ENCODE measurements at places on chromosomes 16 and 17.

GRCh38 chr17:46794318-46794717 lies 24.2 kb downstream of the WNT3 start:
- DNase-seq = no peak

DNA sequence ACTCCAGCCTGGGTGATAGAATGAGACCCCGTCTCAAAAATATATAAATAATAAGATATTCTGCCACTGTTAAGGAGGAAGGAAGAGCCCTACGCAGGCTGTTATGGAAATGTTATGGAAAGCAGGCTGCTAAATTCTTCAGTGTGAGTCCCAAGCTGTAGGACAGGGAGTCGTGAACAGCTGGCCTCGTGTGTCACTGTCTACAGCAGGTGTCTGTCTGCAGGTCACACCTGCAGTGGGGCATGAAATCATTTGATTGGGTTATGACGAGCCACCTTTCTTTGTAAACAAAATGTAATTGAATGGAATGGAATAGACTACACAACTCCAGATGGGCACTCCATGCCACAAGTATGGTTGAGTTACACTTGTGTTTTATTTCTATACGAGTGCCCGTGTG lies 15.6 kb upstream of the LITAF start:
- peak; percentile 91 for DNase-seq

- DNase-seq = no peak
These were observed 154.9 kb upstream of the SDK2 start for GRCh38 chr17:73799096-73799495.

GRCh38 chr16:84357191-84357651 lies 11.1 kb upstream of the ATP2C2 start:
- no peak for DNase-seq

DNA sequence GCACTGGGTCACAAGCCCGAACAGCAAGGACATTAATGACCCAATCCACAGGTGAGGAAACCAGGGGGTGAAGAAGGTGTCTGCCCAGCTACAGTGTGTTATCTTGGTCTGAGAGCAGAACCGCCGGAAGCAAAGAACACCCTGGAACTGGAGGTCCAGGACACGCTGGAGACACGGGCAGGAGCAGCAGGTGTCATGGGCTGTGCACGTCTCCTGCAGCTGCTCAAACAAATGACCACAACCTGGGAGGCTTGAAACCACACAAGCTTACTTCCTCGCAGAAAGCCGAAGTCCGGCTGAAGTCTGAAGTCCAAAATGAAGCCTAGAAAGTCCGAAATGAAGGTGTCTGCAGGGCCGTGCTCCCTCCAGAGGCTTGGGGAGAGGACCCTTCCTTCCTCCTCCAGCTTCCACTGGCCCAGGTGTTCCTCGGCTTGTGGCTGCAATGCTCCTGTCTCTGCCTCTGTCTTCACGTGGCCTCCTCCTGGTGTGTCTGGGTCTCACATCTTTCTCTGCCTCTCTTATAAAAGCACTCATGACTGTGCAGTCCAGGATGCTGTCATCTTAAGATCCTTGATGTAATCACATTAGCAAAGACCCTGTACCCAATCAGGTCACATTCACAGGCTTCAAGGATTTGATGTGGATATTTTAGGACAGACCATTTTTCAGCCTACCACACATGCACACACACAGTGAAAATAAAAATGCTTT lies 351.2 kb downstream of the C16orf95 start:
- no peak for DNase-seq

DNA sequence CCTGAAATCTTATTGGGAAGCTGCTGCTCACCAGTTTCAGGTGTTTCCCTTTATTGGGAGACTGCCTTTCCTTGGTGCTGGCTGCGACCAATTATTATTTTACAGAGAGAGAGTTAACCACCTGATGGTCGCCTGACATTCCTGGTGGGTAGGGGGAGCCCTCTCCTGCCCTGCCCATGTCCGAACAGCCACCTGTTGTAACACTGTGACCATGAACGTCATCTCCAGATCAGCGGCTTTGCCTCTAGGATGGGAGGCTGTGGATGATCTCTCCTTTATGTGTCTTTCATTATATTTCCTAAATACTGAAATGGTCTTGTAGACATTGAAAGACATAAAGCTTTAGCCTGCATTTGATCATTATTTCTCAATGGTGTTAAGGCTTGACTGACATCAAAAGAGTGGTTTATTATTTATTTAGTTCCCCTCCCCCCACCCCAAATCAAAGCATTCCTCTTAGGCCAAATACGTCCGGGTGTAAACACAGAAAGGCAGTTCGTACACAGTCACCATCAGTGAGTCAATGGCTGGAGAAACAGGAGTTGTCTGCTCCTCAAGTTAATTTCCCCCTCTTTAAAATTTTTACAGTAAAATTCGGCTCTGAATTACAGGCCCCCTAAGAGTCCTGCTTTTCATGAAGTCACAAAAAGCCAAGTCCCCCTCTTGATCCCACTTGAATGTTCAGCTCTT lies 57.8 kb upstream of the CACNG5 start:
- DNase-seq = no peak

DNA sequence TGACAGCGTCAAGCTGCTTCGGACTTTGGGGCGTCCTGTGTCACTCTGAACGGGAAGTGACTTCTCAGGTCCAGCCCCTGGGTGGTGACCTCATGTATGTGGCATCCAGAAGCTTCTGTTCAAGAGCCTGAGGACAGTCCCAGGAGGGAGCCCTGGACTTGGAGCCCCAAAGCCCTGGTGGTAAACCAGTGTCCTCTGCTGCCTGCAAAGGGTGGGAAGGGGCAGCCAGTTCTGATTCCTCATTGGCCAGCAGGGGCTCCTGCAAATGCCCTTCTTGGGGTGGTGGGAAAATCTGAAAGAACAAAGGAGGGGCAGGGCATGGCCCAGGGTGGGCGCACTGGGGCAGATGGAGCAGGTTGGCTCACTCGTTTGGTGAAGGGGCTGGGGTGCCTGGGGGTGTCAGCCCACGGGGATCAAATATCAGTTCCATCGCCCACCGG lies 1.6 kb downstream of the OSGIN1 start:
- DNase-seq = no peak

DNA sequence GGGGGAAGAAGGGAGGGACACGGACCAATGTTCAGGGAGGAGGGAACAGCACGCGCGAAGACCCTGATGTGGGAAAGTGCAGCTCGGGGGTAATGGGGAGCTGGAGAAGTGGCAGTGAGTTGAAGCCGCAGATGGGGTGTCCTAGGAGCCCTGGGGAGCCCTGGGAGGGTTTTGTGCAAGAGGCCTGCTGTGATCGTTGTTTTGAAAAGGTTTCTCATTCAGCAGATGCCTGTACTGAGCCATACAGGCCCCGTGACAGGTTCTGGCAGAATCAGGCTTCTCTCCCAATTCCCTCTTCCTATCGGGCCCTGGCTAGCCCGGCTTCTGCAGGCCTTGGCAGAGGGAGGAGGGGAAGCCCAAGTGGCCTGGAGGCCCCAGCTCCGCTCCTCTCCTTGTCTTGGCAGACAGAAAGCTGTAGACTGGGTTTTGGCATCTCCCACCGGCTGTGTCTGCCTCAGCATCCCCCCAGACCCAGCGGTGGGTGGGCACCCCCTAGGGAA lies 38.4 kb upstream of the EMP2 start:
- no peak for DNase-seq

DNA sequence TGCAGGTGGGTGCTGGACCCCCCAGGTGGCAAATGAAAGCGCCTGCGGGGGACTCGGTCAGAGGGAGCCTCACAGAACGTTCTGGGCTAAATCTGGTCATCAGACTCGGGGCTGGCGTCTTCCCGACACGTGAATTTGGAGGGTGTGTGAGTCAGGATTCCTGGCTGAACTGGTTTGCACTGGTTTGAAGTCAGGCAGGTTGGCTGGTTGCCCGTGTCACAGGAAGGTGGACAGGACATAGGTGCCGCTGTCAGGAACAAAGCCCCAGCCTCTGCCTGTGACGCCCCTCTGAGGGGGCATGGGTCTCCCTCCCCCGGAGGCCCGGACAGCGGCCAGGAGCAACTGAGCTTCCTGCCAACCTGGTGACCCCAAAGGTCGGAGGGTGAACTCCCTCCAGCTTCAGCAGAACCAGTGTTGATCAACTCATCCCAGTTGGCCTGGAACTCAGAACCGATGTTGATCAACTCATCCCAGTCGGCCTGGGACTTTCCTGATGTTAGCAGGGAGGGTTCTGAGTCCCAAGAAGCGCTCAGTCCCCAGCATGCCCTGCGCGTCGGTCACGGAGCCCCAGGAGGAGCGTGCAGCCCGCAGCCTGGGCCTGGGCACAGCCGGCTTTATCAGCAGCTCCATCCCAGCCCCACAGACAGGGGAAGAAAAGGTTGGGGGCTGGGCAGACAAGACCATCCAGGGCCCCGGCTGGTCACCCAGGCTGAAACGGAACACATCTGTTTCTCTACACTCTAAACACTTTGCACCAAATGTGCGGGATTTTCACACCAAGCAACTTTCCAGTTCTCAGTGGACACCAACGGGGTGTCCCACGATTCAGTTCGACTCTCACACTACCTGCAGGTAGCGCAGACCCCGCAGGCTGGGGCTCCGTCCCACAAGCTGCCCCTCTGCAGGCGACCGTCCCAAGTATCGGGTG lies 14.4 kb upstream of the METRNL start:
- DNase-seq = no peak

DNA sequence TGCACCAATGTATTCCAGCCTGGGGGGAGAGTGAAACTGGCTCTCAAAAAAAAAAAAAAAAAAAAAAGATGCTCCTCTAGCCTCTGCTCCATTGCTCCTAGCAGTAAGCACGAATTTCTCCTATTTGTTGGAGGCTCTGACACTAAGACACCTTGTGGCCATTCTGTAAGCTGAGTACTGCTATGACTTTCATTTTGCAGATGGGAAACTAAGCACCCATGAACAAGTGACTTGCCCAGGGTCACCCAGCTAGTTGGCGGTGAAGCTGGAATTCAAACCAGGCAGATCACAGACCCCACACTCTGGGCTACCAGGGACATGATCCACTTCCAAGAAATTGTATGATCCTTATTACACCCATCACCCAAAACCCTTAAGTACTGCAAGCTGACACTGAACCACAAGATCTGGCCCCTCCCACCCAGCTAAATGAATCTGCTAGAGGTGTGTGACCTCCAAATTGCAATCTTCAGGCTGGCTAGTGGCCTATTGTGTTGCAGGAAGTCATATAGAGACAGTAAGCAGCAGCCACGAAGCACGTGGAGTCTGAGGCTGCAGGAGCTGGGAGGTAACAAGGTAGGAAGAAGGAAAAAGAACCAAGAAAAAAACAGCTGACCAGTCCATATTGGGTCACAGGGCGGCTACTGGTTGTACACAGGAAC lies 209.4 kb downstream of the XYLT1 start:
- no peak for DNase-seq

DNA sequence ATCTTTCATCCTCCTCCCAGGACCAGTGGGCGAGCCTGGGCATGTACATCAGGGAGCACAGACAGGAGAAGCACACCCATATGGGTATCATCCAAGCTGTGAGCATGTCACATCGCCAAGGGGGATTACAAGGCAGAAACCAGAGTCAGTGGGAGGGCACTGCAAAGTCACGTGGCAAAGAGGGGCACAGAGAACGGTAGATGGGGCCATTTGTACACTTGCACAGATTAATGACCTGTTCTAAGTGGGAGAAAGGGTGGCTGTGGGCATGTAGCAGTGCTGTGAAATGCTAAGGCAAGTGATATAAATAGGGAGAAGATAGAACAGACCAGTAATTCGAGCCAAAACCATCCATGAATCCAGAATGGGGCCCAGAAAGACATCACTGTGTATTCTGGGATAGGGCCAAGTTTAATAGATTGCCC lies 265.0 kb downstream of the CPPED1 start:
- peak; percentile 70 for DNase-seq

DNA sequence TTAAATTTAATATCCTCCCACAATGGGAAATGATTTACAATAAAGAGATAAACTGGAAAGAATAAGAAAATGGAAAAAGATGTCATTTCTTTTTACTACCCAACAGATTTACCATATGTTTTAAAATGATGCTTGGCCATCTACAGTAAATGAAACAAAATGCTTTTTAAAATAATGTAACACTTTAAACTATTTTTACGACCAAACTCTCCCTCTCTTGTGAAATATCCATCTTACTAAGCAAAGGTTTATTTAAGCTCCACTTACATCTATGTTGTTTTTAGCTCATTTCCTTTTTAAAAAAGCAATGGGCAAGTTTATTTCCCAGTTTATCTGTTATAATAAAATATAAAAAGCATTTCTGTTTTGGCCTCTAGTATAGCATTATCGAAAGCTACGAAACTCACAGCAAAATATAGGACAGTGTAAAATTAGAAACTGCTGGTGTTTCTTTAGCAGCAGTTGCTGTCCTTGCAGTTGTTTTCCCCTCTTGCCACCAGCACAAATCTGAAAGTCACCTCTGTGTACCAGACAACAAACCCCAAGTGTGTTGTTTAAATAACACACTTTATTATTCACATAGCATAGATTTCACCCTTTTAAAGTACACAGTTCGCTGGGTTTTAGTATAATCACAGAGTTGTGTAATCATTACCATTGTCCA lies 195.1 kb downstream of the CDRT15L2 start:
- no peak for DNase-seq

- no peak for DNase-seq
These were observed 17.1 kb upstream of the CDH1 start for GRCh38 chr16:68719993-68720489.

DNA sequence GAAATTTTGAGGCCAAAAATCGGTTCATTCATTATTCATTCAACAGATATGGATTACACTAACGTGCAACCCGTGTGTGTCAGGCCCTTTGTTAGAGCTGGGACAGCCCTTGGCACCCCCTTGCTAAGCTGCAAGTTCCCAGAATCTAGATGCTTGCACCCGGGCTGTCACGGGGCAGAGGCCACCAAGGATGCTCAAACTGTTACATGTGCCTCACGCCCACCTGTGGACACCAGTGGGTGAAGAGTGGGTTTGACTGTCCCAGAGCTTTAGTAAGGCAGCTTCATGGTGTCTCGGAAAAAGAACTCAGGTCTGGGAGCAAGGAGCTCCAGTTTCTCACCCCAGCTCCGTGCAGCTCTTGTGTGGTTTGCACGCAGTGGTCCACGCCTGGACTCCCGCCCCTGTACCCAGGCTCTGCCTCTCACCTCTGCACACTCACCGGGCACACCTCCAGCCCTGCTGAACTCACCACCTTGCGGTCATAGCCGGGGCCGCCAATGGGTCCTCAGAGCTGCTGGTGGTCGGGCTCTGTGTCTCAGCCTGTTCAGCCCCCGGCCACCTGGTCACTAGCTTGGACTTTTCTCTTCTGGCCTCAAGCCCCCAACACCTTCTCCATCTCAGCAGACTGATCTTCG lies 53.7 kb upstream of the CACNG4 start:
- no peak for DNase-seq

DNA sequence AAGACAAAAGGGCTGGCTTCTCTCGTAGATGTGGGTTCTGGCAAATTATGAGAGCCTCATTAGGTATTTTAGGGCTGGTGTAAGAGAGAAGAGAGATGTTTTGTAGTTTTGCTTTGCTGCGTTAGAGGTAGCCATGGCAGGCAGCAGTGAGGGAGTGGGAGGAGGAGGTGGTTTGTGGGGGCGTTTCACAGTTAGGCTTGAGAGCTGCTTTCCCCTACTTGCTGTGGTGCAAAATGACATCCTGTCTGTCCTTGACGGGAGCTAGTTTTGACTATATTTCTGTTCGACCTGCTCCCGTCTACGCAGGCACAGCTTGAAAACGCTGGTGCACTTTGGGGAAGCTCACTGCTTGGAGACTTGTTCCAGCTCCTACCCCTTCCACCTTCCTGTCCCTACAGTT lies 75.5 kb downstream of the SLC5A11 start:
- DNase-seq = no peak

- DNase-seq = peak; percentile 80
These were observed 157.1 kb downstream of the RGS9 start for GRCh38 chr17:65294181-65294719.

GRCh38 chr17:72604518-72604917 lies 483.7 kb downstream of the SOX9 start:
- peak; percentile 59 for DNase-seq

GRCh38 chr16:55081622-55082590 lies 151.2 kb downstream of the IRX5 start:
- DNase-seq = no peak

GRCh38 chr17:77728871-77729270 lies 229.6 kb upstream of the TNRC6C start:
- no peak for DNase-seq
